ENCODE measurements at places on chromosomes 1 and 21.

DNA sequence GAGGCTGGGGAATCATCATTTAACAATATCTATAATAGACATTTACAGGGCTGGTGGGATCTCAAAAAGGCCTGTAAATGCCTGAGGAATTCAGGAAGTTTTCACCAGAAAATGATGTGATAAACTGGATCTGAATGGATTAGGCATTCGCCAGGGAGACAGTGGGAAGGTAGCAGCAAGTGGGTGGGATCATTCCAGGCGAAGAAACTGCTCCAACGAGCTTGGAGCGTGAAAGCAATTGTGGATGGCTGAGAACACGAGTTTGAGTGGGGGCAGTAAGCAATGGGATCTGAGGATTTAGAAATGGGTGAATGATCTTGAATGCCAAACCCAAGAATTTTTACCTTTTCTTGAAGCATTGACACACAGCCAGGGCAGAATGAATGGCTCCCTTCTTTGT is 8.9 kb upstream of the NDUFS5 start:
- no peak for DNase-seq

- DNase-seq, result no peak
Observed at GRCh38 chr1:189619682-189620332, 857.9 kb downstream of the BRINP3 start.

DNA sequence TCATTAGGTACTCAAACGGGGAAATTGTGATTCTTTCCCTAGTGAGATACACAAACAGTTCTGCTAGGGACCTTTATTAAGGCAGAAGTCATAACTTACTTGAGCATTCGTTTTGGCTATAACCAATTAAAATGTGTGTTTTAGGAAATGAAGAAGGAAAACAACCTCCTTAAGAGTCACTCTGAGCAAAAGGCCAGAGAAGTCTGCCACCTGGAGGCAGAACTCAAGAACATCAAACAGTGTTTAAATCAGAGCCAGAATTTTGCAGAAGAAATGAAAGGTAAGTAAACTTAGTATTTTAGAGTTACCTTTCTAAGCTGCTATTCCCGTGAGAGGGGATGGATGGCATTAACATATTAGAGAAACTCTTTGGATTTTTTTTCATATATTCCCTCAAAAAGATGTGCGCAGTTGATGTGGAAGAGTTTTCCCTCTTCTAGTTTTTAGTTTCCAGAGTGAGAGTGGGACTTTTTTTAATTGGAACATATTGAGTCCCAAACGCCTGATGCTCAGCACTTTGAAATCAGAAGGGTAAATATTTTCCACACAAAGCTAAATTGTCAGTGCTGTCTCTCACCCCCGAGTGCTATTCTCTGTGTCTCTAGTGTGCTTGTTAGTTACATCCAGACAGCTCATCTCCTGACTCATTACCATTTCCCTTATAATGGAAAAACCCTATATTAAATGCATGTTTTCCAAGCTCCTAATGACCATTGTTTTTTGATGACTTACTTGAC is 34.9 kb downstream of the CENPF start:
- DNase-seq, result no peak

GRCh38 chr1:30185809-30186208 is 537.6 kb downstream of the MATN1 start:
- no peak for DNase-seq

- DNase-seq, result no peak
Observed at GRCh38 chr21:33286600-33287456, 20.7 kb downstream of the IL10RB start.

- no peak for DNase-seq
Observed at GRCh38 chr1:42046761-42047507, 106.3 kb upstream of the GUCA2B start.

- no peak for DNase-seq
Observed at GRCh38 chr1:24859063-24860010, 70.7 kb downstream of the RUNX3 start.
